Fibroblast of the aortic adventitia (primary cell): ENCODE measurements at places on chromosomes 5 and 9. TPM values are rescaled to one million over a fixed set of nuclear protein-coding genes. Genes with fewer than 3 reads are reported as not detected.

DNA sequence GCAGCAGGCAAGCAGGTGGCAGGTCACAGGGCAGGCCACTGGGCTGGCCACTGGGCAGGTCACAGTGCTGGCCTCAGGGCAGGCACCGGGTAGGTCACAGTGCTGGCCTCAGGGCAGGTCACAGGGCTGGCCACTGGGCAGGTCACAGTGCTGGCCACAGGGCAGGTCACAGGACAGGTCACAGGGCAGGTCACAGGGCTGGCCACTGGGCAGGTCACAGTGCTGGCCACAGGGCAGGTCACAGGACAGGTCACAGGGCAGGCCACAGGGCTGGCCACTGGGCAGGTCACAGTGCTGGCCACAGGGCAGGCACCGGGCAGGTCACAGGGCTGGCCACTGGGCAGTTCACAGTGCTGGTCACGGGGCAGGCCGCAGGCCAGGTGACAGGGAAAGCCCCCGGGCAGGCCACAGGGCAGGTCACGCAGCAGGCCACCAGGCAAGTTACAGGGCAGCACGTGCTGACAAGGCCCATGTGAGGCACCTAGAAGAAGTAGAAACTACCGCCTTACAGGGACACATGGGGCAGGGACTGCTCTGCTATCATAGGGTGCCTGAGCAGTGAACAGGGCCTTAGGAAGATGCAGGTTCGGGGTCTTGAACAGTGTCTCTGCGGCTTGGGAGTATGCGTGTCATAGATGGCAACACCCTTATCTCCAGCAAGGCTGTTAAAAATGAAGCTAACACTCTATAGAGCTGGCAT, 18.6 kb upstream of the MED10 start:
- no peak for DNase-seq

- no peak for DNase-seq
Measured at GRCh38 chr9:18361646-18362045, 112.3 kb upstream of the ADAMTSL1 start.

- peak; percentile 19 for DNase-seq
Measured at GRCh38 chr5:112192866-112193265, 226.2 kb downstream of the EPB41L4A start.

GRCh38 chr9:91312717-91313325, 48.9 kb downstream of the AUH start:
- no peak for DNase-seq

GRCh38 chr9:95626885-95627558, 110.3 kb upstream of the PTCH1 start:
- DNase-seq = no peak

- DNase-seq = no peak
Measured at GRCh38 chr5:132250547-132250946, 6.9 kb upstream of the PDLIM4 start.

- DNase-seq = no peak
Measured at GRCh38 chr9:82695704-82696103, 367.2 kb downstream of the RASEF start.

- no peak for DNase-seq
Measured at GRCh38 chr5:3392306-3392939, 203.2 kb upstream of the IRX1 start.

DNA sequence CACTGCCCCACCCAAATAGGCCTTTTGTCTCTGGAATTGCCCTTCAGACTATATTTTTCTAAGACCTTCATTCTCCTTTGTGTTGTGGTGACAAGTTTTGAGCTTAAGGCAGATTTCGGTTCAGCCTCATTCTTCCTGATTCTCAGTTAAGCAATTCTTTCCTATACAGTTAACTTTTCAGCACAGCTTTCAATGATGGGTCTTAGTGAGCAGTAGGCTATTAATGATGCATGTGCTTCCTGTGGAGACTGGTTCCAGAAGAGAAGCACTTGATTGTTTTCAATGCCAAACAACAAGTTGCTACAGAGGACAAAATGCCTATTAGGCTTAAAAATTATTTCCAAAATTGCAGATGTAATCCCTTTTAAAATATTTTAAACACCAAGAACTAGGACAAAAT, 47.7 kb upstream of the TLX3 start:
- DNase-seq = no peak

GRCh38 chr9:88996046-88996920, 5.0 kb downstream of the S1PR3 start:
- no peak for DNase-seq

DNA sequence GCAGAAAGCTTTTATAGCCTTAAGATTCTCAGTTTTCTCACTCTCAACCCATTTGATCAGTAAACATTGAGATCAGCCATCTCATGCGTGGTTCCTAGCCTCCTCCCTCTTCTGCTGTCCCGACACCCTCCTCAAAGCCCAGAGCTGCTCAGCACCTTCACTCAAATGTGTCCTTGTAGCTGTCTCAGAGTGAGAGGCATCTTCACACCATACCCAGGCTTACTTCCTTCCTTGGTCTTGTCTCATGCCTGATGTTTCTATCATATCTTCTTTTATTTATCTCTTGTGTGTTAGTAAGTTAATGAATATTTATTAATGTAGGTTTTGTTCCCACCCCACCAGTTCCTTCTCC, 72.4 kb upstream of the SNX2 start:
- no peak for DNase-seq

GRCh38 chr9:22809371-22809770, 362.7 kb downstream of the DMRTA1 start:
- DNase-seq = no peak

DNA sequence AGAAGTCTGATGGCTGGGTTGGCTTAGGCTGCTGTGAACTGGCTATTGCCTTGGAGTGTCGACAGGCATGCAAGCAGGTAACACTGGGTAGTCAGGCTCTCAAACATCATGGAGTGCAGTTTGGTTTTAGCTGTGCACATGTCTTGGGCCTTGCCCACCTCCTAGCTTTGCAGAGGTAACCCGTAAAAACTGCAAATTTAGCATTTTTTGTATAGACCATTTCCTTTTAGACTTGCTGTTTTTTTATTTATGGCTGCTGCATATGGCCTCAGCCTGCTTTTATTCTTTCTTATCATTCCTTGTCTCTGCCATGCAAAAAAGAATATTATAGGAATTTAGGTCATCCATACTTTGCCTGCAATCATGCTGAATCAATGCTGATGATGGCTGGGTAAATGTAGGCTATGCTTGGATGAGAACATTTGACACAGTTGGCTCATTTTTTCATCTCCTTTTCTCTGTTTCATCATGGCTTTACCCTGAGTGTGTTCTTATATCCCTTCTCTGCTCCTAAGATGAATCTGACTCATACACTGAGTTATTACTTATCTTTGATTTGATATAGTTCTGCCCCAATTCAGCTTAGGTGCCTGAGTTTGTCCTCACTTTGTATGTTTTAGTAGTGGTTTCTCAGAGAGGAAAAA, 27.2 kb downstream of the RECK start:
- DNase-seq = peak; percentile 75

DNA sequence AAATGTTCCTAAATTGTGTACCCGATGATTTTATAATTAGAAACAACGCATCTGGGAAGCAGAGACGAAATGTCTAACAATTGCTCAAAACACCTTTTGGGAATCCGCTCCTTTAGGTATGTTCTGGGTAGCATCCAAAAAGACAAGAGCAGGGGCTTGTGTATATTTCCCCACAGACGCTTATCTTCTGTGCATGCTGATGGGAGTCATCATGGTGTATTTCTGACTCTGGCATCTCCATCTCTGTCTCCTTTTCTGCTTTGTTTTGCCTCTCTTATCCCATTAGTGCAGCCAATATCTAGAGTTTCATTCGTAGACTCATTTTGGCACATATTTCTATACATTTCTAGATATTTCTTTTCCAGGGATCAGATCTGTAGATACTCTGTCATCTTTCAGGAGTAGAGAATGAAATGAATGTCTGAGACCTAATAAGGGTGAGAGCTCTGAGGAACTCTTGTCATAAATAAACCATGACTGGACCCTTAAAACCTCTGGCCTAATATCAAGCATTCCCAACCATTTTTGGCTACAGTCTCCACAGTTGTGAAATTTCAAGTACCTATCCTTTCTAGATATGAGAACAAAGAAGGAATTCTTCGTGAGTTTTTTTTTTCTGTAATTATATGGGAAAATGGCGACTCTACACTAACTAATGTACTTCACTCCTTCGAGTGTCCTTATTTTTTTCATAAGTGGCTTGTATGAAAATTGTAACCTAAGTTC, 508.2 kb downstream of the ACTL7B start:
- DNase-seq = peak; percentile 59

DNA sequence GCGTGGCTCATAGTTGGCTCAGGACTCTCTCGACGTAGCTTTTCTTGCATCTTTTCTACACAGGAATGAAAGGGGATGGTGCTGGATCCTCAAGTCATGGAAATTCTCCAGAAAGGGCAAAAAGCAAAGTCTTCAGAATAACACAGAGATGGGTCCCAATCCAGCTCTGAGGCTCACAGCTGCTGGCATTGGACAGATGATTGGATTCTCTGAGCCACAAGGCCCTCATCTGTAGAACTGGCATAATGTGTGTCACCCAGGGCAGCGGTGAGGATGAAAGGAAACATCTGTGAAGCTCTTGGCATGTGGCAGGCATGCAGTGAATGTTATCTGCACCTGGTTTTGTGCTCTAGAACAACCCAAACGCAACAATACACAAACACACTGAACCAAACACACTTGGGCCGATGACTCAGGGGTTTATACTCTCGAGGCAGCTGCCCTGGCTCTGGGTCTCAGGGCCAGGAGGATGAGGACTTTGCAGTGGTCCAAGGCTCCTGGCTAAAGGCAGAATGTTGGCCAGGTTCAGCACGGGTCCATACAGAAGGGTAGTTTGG, 64.0 kb upstream of the UBTD2 start:
- peak; percentile 32 for DNase-seq

DNA sequence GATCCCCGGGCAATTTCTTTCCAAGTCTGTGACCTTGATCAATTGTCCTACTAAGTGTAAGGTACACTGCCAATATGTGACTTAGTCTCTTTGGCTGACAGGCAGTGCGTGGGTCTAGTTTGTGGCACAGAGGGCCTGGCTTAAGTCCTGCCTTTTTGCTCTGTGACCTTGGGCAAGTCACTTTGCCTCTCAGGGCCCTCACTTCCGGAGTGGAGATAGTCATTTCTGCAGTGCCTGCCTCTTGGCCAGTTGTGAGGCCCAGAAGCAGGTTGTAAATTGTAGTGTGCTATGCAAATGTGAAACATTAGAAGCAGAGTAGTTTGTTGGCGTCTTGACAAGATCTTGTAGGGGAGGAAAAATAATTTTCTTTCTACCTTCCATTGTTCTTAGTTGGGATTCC, 39.0 kb downstream of the KIF4B start:
- no peak for DNase-seq

DNA sequence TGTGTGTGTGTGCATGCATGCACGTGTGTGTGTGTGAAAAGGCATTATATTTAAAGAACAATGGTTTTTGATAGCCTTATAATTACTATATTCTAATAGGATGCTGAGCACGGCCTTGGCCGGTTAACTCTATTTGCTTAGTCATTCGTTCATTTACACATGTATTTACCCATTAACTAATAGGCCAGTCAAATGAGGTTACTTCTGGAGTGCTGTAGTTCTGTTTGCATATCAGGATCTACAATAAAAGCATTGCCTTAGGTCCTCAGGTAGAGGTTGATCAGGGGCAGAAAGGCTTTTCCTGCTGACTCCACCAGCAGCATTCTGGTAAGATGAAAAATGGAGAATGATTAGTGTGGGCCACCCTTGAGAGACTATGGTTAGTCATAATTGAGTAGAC, 219.0 kb downstream of the COMMD10 start:
- no peak for DNase-seq

- DNase-seq = no peak
Measured at GRCh38 chr5:10297646-10298204, 10.0 kb downstream of the CMBL start.

DNA sequence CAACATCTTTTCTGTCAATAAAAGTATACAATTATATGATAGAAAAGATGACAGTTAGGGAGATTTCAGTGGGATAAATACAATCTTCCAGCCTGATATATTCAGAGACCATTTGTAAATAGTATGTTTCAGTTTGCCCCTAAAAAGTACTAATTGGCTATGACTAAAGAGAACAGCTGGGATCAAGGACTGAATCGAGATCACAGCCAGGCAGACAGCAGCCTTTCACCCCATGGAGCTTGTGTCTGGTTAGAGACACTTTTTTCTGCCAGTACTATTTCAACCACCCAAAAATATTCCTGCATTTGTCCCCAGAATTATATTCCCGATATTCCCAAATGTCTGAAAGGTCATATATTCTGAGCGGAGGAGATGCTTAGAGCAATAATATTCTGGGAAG, 577.3 kb upstream of the TLE4 start:
- DNase-seq = no peak

- no peak for DNase-seq
Measured at GRCh38 chr9:124179196-124180071, 78.3 kb upstream of the NEK6 start.

DNA sequence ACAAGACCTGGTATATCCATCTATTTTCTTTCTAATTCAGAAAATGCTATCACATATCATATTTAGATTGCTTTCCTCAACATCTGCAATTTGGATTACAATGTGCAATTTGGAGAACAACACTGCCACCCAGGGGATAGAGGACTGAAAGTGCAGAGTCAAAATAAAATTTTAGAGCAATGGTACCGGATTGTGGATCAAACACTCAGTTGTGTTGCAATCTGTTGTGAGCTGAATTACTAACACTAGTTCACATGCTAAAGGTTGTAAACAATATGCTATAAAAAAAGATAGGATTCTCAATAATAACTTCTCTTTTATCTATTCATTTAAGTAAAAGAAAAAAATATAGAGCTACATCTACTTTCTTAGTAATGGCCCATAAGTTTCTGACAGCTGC, 11.9 kb upstream of the SRFBP1 start:
- DNase-seq = peak; percentile 74

DNA sequence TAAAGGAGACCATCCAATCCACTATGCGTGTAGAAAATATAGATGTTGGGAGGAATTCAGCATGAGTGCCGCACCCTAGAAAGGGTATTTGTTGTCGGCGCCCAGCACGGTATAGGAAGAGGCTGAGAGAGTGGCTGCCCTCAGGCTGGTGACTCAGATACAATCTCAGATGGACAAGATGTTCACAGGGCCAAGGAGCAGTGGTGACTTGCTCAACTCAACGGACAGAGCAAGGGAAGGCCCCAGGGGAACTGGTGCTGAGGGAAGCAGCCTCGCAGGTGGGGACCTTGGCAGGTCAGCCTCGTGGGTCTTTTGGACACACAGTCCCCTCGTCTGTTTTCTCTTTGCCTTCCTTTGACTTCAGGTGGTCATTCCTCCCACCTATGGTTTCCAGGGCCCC, 28.0 kb upstream of the IRX2 start:
- no peak for DNase-seq

DNA sequence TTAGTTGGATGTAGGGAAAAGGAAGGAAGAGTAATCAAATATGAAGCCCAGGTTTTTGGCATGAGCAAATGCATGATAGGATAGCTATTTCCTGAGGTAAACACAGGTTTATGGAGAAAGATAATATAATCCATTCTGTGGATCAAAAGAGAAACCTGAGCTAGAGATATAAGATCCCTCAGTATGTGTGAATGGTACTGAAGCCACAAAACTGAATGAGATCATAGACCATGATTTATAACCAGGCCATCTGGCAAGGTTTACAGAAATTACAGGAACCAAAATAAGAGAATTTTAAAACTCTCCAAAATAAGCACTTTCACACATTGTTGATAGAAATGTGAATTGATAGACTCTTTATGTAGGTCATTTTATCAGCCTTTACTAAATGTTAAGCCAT, 28.7 kb upstream of the ECM2 start:
- peak; percentile 70 for DNase-seq

The TMEM203 gene
- 32.3 and 34.7 TPM in 2 replicates for total RNA-seq

The PGM5 gene
- 8.0 and 13.5 TPM in 2 replicates for total RNA-seq

The RPL35 gene
- total RNA-seq = 356 and 2,683 TPM in 2 replicates

The PCDHGA9 gene
- total RNA-seq = 4.1 and 7.3 TPM in 2 replicates

The ANXA2R gene
- 3.0 and 3.4 TPM in 2 replicates for total RNA-seq

The SCGB3A2 gene
- not detected in 2 replicates for total RNA-seq

The RNF208 gene
- 0.45 TPM in 1 of 2 replicates, not detected in the other for total RNA-seq

The GEMIN5 gene
- total RNA-seq = 18.2 and 28.1 TPM in 2 replicates

The CCL19 gene
- not detected in 2 replicates for total RNA-seq
